ENCODE measurements at places on chromosomes 4 and X.
A peak's percentile ranks its signal among the peaks of the same experiment; 100 is the strongest.

DNA sequence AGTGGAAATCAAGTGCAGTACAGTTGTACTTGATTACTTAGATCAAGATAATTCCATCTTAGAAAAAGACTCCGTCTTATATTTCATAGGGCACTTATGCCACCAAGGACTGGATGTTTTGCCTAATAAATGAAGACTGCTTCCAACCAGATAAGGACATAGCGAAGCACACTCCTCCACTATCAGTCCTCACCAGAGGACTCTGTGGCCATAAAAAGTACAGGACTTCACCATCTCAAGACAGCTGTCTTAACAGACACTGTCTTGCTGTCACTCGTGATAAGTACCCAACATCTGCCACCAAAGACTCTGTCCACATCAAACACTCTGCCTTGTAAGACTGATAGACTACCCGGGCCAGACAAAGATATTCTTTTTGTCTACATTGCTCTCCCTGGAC, 352.0 kb downstream of the TRAM1L1 start:
- no peak for DNase-seq

DNA sequence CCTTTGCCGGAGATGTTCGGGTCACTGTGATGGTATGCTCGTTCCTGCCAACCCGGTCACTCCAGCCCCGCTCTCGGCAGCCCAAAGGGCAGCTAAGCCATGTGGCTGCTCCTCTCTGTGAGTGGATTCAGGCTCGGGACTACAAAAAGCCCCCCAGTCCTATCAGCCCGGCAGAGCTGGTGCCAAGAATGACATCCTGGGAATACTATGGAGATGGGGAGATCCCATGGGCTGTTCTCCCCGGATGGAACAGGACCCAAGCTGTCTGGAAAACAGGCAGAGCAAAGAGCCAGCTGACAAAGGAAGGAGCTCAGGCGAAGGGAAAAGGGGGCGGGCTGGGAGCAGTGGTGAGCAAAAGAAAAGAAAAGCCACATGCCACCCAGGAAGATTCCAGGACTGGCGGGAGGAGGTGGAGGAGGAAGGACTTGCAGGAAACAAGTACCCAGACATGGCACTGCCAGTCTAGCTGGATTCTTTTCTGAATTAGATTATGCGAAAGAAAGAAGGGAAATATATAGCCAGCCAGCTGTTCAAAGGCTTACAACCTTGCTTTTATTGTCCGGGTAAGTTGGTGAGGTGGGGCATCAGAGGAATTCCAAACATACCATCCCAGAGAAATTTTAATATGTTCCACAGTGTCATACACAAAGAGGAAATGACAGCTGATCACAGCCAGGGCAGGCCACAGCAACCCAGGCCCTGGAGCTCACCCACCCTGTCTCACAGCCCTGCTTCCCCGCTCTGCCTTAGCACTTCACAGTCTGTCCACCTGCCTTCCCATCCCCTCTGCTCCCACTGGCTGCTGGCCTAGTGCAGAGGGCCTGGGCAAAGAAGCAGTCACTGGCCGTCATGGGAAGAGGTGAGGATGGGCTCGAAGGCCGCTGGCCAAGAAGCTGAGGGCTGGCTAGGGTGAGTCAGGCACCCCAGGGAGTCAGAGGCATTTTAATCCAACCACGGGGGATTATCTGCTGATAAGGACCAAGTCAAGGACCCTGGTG, 3.4 kb downstream of the NDP start:
- no peak for DNase-seq

DNA sequence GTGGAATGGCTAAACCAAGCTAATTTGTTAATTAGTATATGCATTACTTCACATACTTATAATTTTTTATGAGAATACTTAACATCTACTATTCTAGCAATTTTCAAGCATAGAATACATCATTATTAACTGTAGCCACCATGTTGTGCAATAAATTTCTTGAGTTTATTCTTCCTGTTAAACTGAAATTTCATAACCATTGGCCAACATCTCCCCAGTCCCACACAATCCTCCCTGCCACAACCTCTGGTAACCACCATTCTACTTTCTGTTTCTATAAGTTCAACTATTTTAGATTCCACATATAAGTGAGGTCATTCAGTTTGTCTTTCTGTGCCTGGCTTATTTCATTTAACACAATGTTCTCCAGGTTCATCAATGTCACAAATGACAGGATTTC, 208.5 kb downstream of the PPP4R3C start:
- no peak for DNase-seq

GRCh38 chrX:12292996-12293765, 154.9 kb downstream of the FRMPD4 start:
- DNase-seq = no peak

DNA sequence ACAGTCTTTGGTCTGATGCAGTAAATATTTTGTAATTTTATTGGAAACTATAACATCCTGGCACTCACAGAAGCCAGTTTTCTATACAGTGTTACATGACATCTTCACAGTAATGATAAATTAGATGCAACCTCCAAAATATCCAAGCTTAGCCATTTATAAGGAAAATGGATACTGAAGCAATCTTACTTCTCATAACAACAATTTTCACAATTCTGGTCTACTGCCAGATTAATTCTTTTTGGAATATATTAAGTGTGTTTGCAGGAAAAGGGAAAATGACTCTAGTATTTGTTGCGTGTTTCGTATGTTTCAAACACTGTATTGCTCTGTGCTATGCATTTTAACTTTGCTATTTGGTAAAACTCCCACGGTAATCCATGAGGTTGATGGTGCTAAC, 1870.9 kb downstream of the ARAP2 start:
- no peak for DNase-seq

DNA sequence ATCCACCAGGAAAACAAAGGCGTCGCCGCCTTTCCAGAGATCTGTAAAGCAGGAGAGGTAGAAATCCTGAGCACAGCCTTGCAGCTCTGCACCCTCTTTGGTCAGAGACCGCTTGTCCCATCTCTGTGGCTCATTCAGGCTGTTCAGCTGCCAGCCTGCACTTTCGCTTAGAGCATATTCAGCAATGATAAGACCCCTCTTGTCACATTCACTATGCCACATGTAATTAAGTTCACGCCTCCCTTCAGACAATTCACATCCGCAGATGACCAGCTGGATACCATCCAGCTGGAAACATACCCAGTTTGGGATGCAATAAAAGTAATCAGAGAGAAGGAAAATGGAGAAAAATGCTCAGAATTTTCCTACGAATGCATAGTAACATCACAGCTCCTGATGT, 335.4 kb downstream of the UNC5C start:
- DNase-seq = peak; percentile 28

GRCh38 chr4:84901173-84901572, 65.3 kb downstream of the WDFY3 start:
- DNase-seq = no peak

All from nucleus accumbens (tissue), 56 donors.